Psoas muscle (tissue), 8 donors: ENCODE measurements at places on chromosomes 2 and 18. TPM values are rescaled to one million over a fixed set of nuclear protein-coding genes. Genes with fewer than 3 reads are reported as not detected.

SS18 gene
- 12.7 TPM for total RNA-seq

DNA sequence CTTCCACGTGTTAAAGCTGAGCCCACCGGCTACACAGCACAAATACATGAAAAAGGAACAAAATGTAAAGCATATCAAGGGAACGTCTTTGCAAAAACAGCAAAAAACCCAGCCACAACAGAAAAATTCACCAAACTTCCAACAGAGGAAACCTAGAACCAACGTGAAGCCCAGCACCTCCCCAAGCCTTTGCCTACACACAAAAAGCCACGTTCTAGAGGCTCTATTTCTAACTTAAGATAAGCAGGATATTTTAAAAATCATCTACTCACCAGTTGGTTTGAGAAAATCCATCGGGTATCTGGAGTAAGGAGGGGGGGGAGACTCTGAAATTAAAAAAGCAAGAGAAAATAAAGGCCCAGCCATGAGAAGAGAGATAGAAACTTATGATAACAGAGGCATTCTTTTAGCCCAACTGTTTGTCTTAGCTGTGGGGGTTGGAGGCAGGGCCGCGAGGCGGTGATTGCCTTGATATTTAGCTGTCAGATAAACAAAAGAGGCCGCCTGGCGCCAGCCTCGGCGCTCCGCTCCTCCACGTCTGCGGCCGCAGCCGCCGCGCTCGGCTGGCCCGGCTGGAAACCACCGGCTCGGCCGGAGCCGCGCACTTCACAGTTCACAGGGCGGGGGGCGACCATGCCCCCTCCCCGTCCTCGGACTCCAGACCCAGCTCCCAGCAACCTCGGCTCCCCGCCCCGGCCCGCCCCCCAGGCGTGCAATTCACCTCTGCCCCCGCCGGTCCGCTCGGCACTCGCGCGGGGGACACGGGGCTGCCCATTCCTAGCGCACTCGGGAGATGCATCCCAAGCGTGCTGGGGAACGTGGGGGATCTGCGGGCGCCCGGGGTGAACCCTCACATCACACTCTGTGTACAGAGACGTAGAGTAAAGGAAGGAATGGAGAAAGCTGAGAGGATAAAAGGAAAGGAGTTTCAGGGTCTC, 2.4 kb downstream of the SMAD7 start:
- DNase-seq, result peak; percentile 75

GRCh38 chr2:239555571-239555905, 154.7 kb upstream of the HDAC4 start:
- DNase-seq, result no peak

GRCh38 chr2:9762164-9762563, 81.1 kb upstream of the TAF1B start:
- DNase-seq, result no peak

DNA sequence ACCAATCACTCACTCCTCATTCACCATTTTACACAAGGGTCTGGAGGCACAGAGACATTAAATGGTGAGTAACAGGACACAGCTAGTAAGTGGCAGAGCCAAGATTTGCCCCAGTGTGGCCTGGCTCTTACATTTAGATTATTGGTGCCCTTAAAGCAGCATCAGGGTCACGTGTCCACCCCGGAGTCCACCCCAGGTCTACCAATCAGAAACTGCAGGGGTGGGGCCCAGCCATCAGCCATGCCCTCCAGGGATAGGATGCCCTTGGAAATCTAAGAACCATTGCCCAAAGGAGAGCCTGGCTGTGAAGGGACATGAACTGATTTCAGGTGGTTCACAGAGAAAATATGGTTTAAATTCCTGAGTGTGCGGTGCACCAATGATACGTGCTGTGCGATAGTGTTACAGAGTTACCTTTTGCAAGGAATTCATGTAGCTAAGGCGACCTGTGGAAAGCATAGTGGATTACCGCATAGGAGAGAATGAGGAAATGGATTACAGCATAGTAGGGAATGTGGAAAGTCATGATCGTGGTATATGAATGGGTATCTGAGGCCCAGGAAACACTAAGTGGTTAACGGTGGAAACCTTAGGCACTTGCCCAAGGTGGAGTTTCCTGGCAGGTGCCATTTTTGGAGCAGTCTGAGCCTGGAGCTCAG, 17.8 kb downstream of the IGFBP5 start:
- no peak for DNase-seq

DNA sequence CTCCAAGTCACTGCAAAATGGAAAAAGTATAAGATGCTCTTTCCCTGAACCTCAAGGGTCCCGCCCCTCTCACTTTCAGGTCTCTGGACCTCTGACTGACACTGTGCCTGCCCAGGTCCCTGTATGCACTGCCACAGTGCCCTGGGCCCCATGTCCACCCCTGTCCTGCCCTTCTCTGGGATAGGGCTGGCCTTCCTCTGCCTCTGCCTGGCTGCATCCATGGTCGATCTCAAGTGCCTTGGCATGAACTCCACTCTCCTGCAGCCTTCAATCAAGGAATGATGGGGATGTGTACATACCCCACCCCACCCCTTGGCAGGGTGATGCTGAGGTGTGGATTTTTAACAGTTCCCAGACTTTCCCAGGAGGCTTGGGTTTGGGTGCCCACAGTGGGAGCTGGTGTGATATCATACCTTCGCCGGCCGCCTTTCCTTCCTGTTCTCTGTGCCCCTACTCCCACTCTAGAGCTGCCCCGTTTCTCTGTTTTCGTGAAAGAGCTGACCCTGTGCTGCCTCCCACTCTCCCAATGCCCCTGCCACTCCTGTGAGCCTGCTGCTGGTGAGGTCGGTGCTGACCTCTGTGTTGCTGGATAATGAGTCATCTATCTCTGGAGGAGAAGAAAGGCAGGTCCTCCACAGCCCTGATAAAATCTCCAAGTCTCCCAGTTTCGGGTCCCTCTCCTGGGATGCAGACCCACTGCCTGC, 18.9 kb downstream of the PTPN18 start:
- no peak for DNase-seq

- no peak for DNase-seq
Measured at GRCh38 chr2:47321006-47321405, 82.0 kb upstream of the MSH2 start.

IL37 gene
- total RNA-seq, result not detected

DNA sequence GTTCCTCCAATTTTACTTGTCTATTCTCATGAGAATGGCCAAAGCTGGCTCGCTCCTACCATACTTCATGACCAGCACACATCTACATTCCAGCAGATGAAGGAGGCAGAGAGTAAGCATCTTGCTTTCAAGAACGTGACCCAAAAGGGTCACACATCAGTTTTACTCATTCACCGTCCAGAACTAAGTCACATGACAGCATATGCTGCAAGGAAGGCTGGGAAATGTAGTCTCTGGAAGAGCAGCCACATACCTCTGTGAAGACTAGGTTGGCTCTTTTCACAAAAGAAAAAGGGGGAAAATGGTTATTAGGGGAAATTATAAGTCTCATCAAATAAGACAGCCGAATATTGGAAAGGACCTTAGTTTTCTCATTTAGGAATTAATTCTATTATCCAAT, 835.3 kb downstream of the EPHA4 start:
- DNase-seq, result no peak

GRCh38 chr18:78376046-78376445, 603.6 kb upstream of the SALL3 start:
- no peak for DNase-seq

DNA sequence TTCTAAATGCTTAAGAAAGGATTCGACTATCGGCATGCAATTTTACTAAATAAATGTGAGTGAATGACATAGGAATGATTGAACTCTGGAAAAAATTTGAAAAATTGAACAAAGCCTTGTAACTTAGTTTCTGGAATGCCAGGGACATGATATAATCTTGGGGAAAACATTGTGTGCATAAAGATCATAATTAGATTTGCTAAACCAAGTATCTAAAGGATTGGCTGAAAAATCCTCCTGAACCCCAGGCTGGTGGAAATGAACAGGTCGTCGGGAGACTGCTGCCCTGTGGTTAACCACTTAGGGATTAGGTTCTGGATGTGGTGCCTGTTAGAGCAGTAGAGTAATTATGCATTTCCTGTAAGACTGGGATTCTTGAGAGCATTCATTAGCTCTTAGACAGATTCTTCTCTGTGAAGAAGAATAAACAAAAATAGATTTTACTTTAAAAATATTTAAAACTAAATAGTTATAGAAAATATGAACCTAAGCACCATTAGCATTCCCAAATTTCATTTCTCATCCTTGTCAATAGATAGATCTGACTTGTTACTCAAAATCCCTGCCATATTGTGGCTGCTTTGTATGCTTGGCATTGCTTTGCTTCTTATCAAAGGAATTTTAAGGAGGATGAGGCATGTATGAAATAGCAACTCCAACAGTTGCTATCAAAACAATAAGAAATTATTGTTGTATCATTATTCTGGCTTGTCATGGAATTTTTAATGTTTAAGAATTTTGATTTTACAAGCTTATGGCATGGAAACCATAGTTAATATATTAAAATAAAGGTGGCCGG, 55.9 kb downstream of the LYPD6B start:
- no peak for DNase-seq

GRCh38 chr2:165452327-165452726, 17.2 kb upstream of the CSRNP3 start:
- no peak for DNase-seq

DNA sequence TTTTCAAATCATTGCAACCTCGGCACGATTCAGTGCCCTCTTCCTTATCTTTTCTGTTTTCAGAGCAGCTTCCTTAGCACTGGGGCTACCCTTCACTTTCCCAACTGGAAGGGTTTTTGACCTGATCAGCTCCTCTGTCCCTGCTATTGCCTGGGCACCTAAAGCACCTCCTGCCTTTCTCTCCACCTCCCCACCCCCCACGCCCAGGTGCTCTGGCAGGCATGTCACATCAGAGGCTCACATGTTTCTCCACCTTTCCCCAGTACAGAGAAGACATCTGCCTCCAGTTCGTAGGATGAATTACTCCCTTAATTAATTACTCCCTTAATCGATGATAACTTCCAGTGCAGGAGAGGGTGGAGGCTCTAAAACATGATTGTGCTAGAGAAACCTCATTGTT, 88.7 kb upstream of the LCLAT1 start:
- DNase-seq, result no peak

- no peak for DNase-seq
Measured at GRCh38 chr2:65980531-65980930, 454.4 kb upstream of the MEIS1 start.

GRCh38 chr18:49747876-49748275, 65.5 kb downstream of the ACAA2 start:
- no peak for DNase-seq

- DNase-seq, result no peak
Measured at GRCh38 chr2:236180076-236180816, 12.1 kb upstream of the GBX2 start.

DNA sequence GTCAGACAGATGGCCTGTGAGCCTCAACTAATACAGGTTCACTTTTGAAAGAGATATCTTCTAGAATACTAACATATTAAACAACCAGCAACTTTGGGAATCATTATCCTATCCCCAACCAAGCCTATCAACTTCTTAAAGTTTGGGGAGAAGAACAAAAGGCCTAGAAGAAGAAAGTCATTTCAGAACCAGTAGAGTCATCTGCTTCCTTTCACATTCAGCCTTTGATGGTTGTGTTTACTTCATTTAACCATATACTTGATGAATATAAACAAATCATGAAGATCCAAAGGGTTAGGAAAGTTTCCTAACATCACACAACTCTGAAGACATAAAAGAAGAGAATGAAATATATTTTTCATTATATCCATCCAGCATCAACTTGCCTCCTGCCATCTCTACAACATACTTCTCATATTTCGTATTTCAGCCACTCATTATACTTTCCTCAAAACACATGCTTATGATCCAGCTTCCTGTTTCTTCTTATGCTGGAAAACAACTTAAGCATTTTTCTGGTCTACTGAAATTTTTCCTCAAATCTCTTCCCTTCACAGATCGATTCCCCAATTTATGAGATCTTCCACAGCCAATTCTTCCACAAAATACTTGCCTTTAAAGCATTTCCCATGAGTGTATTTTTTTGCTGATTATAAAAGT, 114.3 kb downstream of the CACNB4 start:
- no peak for DNase-seq

GCG gene
- not detected for total RNA-seq

SNTG2 gene
- 0.73 TPM for total RNA-seq

DNA sequence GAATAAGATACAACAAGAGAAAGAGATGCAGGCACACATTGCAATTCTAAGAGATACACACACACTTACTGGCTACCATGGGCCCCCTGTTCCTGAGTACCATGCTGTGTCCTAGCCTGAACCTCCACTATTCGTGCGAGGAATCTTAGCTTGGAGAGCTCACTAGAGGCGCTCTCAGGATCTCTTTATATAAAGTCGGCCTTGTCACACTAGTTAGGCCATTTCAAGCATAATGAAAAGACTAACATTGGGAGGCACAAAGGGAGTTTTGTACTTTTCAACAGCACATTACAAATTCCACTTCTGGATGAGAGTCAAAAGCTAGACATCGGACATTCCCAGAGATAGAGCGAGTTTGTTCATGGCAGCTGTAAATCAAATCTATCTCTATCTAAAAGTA, 365.2 kb downstream of the DSEL start:
- no peak for DNase-seq
